ENCODE measurements at places on chromosomes 5 and 9.

DNA sequence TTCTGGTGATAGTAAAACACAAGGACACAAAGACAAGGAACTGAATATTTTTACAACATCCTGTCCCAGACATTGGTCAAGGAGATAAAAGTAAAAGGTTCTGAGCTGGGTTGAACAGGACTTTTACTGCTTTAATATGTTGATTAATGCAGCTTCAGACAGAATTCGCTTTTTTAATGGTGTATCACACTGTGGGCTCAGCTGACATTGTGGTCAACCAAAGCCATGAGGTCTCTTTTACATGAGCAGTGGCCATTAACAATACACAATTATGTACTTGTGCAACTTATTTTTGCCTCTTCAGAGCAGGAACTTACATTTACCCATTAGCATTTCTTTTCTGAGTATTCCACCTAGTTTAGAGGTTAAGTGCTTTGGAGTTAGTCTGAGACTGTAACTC is 22.8 kb upstream of the ERBIN start:
- DNase-seq, result no peak

DNA sequence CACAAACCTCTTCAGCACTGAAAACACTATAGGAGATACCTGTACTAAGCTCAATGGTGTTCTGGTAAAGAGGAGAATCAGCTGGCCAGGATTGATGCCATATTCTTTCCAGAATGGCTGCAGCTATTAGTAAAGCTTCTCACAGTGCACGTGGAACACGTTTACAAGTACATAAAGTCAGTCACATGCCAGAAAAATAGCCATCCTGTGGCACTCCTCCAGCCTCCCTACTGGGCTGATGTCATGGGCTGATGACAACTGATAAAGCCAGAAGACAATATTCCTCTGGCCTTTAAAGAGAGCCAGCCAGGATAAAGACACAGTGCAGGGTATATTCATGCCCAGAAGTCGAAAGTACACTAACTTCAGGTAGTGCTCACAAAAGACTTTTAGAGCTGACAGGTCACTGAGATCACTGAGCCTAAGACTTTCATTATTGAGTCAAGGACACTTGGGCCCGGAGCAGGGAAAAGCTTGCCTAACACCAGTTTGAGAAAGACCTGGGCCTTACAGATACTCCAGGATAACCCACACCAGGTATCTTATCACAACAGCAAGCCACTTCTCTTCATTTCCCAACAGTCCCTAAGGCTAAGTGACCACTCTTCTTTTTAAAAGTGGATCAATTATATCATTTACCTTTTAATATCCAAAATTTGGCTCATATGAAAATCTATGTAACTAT is 29.4 kb downstream of the ABITRAM start:
- DNase-seq, result no peak

DNA sequence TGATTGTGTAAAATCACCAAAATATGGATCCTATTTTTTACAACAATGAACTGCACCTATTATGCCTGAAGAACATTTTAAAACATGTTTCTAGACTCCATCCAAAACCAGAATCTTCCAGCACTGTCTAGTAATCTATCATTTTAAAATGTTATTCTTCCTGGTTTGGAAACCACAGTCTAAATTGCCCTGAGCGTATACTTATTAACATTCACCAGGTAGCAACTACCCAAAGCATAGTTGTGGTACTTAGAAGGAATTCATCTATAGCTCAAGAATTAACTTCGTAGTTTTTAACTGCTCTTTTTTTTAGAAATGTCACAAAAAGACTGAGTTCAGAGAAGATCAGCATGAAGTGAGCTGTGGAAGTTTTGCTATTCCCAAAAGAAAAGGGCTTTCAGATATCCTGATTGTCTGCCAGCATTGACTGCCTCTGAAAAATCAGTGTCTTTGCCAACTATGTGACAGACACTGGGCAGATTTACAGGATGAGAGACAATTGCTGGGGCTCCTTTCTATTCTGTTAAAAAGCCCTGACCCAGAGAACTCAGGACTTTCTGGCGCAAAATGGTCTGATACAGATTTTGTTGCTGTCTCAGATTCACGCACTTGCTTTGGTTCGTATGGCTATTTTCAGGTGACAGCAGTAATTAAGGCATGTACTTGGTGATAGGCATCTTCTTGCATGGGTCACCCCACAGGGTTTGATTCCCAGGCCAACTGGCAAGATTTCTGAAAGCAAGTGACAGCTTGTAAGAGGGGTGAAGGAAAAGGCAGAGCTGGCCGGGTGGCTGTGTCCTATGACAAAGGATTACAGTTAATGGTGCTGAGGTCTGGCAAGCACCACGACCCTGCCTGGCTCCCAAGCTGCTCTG is 152.5 kb upstream of the RAI14 start:
- DNase-seq, result no peak

DNA sequence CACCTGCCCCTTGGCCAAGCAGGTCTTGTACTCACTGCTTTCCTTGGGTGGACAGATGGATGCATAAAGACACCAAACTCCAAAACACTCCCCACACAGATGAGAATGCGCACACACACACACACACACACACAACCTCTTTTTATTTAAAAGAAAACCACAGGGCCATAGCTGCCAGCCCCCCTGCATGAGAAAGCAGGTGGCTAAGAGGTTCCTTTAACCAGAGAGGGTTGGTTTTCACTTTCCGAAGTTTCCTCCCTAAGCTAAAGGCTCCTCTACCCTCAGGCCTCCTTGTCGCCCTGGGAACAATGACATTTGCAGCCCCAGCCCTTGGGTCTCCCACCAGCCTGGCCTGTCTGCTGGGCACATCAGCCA is 11.1 kb downstream of the NR5A1 start:
- DNase-seq, result no peak

- DNase-seq, result peak; percentile 12
Observed at GRCh38 chr5:2017540-2018389, 135.0 kb upstream of the IRX4 start.

DNA sequence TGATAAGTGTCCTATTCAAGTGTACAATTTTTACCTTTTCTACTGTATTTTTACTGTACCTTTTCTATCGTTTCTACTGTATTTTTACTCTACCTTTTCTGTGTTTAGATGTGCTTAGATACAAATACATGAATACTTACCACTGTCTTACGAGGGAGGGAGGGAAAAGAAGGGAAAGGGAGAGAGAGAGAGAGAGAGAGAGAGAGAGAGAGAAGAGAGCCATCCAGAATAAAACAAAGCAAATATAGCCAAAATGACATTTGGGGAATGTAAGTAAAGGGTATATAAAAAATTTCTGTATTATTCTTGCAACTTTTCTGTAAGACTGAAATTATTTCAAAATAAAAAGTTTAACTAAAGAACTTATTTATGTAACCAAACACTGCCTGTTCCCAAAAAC is 121.2 kb downstream of the HOMER1 start:
- no peak for DNase-seq

All from GM18507 (cell line).